GM12865 (cell line): ENCODE measurements at places on chromosomes 2 and 18.
A peak's percentile ranks its signal among the peaks of the same experiment; 100 is the strongest.

GRCh38 chr2:166270376-166270775 is 105.4 kb downstream of the SCN9A start:
- DNase-seq, result no peak

DNA sequence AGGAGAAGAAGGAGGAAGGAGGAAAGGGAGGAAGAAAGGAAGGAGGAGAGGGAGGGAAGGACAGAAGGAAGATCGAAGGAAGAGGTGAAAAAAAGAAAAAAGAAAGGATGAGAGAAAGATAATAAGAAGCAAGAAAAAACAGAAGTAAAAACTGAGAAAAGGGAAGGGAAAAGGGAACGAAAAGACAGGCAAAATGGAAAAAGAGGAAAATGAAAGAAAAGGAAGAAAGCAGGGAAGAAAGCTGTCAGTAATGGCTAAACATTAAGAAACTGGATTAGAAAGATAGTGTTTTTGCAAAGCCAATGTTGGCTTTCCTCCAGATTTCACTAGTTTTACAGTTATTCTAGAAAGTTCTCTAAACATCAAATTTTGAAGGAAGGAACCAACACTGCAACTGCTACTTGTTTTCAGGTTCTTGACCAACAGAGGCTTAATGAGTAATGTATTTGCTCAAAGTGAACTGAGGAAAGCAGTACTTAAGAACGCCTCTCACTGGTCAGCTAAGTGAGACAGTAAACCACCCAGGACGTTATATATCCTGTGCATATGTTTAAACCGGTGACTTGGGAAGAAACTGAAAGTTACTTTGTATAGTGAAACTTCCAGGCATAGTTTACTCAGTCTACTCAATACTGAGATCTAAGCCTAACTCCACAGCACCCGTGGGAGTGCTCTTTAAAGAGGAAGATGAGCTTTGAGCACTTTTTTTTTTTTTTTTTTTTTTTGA is 286.2 kb upstream of the TRIB2 start:
- peak; percentile 88 for DNase-seq

- no peak for DNase-seq
Observed at GRCh38 chr2:69588403-69588802, 55.1 kb downstream of the AAK1 start.

GRCh38 chr2:45280794-45281193 is 271.5 kb upstream of the SIX2 start:
- no peak for DNase-seq

DNA sequence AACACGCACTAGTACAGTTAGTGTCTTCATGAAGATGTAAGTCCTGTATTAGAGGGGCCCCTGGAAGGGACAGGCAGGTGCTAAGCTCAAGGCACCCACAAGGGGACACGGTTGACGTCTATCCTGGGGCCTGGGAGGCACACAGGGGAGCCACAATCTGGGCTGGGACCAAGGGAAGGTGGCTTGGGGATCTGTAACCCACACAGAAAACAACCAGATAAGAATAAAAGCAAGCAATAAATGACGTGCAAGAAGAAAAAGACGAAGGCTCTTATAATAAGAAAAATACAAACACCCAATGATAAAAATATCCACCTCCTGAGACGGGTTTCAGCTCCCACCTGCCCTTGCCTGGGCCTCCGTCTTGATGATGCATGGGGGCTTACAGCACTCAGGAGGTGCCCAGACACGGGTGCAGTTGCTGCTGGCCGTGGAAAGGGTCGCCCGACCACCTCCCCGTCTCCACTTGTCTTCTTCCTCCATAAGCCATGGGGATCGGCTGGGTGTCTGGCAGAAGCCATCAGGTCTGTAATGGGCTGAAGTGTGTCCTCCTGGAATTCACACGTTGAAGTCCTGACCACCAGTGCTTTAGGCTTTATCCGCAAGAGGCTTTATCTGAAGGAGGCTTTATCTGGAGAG is 73.9 kb downstream of the TWIST2 start:
- no peak for DNase-seq

DNA sequence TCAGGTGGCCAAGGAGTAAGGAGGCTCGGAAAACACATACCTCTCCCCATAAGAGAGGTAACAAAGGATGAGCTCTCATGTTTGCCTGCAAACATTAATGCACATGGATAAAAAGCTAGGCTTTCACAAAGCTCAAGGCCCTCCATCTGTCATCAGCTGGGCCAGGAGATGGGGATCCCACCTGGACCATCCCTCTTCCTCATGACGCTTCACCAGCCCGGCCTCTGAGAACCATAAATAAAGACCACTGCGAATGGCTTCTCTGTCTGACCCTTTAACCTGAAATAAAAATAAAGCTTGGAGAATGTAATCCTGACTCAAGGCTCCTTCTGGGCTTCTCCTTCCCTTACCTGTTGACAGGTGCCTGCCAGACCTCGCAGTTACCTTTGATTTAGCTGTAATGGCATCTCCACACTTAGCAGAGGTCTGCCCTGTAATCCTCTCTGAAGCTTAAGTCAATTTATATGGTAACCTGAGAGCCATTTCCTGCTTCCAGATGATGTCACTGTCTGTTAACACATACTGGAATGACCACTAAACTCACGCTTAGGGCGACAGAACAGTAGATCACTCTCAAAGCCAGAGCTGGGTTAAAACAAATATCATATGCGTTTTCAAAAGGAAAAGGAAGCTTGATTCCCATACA is 29.3 kb upstream of the FOXI3 start:
- DNase-seq, result no peak

- no peak for DNase-seq
Observed at GRCh38 chr2:73265298-73266060, 18.8 kb downstream of the FBXO41 start.

- DNase-seq, result peak; percentile 42
Observed at GRCh38 chr2:144374163-144374661, 145.7 kb downstream of the ZEB2 start.

- no peak for DNase-seq
Observed at GRCh38 chr2:73257425-73258125, 23.5 kb downstream of the CCT7 start.

GRCh38 chr2:30359644-30360167 is 87.3 kb upstream of the LCLAT1 start:
- no peak for DNase-seq

- DNase-seq, result no peak
Observed at GRCh38 chr18:3212657-3213056, 7.1 kb downstream of the MYOM1 start.

DNA sequence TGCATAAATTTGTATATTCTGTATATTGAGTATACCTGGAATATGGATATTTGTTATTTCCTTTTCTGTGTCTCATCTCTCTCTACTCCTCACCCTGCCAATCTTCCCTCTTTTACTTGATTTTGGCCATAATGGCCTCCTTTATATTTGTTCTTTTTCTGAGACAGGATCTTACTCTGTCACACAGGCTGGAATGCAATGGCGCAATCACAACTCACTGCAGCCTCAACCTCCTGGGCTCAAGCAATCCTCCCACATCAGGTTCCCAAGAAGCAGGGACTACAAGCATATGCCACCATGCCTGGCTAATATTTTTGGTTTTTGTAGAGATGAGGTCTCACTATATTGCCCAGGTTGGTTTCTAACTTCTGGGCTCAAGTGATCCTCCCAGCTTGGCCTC is 30.5 kb downstream of the PREPL start:
- no peak for DNase-seq

DNA sequence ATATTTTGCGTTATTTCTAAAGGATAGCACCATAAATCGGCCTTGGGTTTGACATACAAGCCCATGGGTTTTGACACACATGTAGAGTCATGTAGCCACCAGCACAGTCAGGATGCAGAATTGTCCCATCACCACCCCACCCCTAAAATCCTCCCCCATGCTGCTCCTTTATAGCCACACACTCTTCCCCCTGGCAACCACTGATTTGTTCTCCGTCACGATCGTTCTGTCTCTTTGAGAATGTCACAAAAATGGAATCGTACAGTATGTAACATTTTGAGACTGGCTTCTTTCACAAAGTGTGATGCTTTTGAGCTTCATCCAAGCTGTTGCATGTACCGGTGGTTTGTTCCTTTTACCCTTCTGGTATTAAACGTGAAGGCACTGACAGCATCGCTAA is 39.1 kb downstream of the CRACDL start:
- no peak for DNase-seq

DNA sequence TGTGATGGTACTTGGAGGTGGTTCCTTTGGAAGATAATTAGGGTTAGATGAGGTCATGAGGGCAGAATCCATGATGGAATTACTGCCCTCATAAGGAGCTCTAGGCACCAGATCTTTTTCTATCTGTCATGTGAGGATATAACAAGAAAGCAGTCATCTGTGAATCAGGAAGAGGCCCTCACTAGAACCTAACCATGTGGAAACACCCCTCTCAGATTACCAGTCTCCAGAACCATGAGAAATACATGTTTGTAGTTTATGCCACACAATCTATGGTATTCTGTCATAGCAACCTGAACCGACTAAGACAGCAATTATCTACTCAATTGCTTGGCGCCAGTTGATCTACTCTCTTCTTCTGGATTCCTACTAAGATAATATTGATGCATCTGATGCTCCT is 2.4 kb upstream of the SERPINB10 start:
- peak; percentile 18 for DNase-seq

DNA sequence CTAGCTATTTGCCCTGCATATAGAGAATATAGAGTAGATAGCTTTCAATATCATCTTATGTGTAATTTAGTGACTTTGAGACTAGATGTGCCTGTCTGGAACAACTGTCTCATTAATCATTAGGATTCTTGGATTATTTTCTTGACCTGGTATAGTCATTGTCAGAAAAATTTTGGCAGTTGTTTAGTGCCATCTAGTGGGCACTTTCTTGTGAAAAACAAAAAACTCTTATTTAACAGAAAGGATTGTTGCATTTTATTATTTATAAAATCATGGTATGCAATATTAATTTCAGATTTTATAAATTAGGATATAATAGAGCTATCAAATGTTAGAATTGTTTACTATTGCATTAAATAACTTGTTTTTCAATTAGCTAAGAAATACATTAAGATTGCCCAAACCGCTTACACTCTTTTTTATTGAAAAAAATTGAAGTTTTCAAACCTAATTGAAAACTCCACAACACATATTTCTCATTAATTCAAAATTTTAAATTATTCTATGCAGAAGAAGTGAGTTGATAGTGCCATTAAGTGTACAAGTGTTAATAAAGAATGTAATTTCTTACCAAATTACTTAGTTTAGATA is 80.3 kb downstream of the DYNAP start:
- DNase-seq, result peak; percentile 17

DNA sequence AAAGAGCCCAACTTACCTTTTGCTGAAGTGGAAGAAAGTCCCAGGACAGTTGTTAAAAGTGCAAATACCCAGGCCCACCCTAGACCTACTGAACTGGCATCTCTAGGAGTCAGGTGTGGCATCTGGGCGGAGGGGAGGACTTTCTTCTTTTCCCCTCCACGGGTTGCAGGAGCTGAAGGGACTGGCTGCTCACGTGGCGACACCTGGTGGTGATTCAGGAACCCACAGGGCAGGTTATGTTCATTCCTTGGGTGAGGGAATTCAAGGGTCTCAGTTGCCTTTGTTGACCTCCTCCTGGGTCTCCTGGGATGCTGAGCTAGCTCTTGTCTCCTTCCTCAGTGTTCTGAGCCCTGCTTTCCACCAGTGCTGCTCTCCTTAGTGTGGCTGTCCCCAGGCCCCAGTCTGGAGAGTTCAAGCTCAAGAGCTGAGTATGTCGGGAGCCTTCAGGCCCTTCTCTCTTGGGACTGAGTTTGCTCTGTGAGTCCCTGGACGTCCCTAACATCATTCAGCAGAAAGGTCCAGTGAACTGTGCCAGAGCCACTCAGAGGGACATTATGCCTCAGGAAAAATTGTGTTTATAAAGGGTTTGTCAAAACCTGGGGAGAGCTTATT is 56.9 kb downstream of the DYSF start:
- DNase-seq, result peak; percentile 68

GRCh38 chr2:196336715-196337114 is 165.3 kb upstream of the STK17B start:
- peak; percentile 38 for DNase-seq

GRCh38 chr2:196341277-196341841 is 170.0 kb upstream of the STK17B start:
- DNase-seq, result no peak

GRCh38 chr2:227471924-227472264 is at the start of gene AGFG1:
Gene AGFG1 (plus strand): TSS chr2:227472156. CDS start chr2:227472422, 266 bp downstream.
- DNase-seq, result peak; percentile 84

DNA sequence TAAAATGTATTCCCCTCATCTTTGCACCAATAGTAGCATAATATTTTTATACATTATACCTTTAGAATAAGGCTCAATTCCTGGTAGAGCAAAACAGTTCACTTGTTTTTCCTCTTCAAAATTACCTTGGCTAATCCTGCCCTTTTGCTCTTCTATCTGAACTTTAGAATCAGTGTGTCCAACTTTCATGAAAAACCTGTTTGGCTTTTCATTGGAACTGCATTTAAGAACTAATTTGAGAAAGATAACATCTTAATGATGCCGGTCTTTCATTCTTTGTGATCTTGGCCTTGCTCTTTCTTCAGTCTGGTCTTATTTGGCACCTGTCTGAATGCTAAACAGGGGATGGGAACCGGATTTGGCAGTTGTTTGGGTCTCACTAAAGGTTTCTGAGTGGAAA is 112.9 kb upstream of the CD302 start:
- no peak for DNase-seq

GRCh38 chr2:66782780-66783361 is 347.9 kb downstream of the MEIS1 start:
- DNase-seq, result no peak

DNA sequence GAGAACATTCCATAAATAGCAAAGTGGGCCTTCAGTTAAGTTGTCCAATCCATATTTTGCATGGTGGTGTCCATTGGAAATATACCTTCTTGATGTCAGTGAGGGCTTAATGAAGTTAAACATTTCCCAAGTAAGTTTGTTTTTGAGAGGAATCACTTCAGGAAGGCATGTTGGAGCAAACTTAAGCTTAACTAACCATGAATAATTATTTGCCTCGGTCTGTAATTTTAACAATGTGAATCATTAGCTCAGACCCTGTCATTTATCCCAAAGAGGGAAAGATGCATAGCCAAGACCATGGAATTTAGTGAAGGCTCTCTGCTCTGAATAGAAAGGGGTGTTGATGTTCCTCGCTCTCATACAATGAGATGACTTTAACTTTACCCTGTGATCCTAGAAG is 47.4 kb downstream of the SPATS2L start:
- DNase-seq, result no peak

- no peak for DNase-seq
Observed at GRCh38 chr2:67649331-67650261, 252.5 kb downstream of the ETAA1 start.

DNA sequence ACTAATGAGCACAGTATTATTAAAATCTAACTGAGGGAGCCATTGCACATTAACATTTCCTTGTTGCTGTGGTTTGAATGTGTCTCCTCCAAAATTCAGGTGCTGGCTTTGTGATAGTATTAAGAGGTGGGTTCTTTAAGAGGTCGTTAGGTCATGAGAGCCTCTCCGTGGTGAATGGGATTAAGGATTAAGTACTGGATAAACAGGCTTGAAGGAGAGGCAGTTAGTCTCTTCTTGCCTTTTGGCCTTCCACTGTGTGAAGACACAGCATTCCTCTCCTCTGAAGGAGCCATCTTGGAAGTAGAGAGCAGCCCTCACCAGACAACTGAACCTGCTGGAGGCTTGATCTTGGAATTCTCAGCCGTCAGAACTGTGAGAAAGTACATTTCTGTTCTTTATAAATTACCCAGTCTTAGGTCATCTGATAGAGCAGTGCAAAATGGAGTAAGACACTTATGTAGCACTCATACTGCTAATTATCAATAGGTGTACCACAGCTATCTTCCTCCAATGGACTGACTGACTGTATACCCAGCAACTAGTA is 182.7 kb downstream of the MYO3B start:
- no peak for DNase-seq

GRCh38 chr2:173221937-173222594 is 132.6 kb upstream of the CDCA7 start:
- DNase-seq, result peak; percentile 48

GRCh38 chr2:7392076-7392787 is 475.0 kb downstream of the RNF144A start:
- DNase-seq, result no peak
